NCI-H446 (cell line): ENCODE measurements at places on chromosomes 3 and 15.
A peak's percentile ranks its signal among the peaks of the same experiment; 100 is the strongest.

GRCh38 chr15:99130765-99131440 is 26.0 kb downstream of the SYNM start:
- DNase-seq, result no peak

DNA sequence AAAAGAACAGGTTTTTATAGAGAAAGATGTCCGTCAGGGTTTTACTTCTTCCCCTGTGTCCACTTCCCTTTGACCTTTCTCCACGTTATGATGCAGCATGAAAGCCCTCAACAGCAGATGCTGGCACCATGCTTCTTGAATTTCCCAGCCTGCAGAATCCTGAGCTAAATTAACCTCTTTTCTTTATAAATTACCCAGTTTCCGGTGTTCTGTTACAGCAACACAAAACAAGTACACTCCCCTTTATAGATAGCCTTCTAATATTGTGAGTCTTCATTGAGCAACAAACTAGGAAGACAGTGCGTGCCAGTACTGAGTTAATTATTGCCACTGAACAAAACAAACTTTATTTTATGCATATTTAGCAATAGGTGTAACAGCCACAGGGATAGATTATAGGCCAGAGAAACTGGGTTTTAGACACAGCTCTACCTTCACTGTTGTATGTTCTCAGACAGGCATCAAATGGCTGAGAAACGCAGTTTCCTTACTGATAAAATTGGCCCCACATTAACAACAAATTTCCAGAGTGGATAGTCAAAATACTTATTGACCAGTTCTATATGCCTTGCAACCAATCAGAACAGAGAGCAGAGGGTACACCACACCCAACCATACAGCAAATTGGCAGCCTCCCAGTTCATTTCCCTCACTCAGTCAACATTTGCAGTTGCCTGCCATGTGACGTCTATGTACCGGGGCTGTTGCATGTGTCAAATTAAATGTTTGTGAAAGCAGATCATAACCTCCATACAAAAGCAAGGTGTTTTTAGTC is 14.4 kb upstream of the TBL1XR1 start:
- DNase-seq, result peak; percentile 53

GRCh38 chr3:101271728-101272127 is 48.6 kb downstream of the IMPG2 start:
- DNase-seq, result no peak

GRCh38 chr3:160016972-160017371 is 28.3 kb downstream of the IL12A start:
- no peak for DNase-seq

DNA sequence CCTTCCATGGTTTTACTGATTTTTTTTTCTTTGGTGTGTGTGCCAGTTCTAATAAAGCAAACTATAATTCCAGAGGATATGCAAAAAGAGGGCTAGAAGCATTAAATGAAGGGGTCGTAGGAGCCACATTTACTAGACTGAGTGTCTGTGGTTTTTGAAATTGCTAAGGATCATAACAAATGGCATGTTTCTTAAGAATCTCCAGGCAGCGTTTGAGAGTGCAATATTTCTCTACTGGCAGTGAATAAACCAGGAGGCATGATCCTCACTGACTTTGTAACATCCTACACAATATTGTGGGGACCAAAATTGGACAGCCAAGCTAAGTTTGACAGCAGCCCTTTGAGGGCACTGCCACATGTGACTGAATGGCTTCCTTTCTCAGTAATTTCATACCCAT is 115.9 kb upstream of the CCNL1 start:
- no peak for DNase-seq

- DNase-seq, result no peak
Measured at GRCh38 chr3:89440386-89440785, 333.0 kb downstream of the EPHA3 start.

DNA sequence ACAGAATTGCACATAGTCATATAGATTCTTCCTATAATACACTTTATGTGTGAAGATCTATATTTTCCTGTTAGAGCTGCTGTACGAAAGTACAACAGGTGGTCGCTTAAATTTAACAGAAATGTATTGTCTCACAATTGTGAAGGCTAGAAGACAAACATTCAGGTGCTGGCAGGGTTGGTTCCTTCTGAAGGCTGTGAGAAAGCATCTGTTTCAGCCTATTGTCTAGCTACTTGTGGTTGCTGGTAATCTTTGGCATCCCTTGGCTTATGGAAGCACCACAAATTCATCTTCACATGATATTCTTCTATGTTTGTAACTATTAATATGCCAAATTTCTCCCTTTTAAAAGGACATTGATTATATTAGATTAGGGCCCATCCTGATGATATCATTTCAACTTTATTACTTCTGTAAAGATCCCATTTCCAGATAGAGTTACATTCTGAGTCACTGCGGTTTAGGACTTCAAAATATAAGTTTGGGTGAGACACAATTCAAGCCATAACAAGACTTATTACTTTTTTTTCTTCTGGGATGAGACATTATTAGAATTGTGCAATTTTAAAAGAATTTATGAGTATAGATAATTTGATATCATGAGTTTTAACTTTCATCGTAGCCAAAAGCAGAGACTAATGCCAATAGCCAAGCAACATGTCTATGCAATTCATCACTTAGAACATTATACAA is 248.1 kb upstream of the BCHE start:
- DNase-seq, result no peak

DNA sequence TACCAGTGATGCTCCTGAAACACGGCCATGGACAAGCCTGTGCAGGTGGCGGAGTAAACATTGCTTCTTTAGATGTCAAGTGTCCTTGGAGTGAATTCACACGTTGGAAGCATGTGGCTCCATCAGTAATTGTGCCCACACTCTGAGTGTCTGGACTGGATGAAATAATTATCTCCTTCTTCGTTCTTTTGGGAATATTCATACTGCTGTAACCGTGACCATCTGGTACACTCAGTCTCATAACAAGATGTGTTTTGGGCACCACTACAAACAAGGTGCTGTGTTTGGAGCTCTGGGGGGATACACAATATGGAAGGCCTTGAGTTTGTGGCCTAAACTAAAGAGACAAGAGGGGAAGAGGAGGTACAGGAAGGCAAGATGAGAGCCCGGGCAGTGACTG is 165.6 kb downstream of the APBA2 start:
- no peak for DNase-seq

DNA sequence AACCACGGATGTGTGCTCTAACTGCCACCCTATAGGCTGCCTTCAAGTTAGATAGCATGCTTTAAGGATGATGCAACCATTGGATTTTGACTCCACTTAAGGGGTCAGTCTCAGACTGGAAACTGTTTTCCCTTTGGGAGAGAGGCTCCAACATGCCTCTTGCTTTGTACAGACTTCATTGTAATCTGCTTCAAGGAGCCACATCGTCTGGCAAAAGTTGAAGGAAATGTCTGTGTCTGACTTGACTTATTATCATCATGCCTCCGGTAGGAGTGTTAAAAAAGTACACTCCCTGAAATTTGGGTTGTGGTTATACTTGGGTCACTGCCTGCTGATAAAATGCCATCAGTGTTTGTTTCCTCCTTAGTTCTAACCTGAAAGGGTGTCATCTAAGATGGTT is 245.4 kb upstream of the CDIN1 start:
- DNase-seq, result no peak

DNA sequence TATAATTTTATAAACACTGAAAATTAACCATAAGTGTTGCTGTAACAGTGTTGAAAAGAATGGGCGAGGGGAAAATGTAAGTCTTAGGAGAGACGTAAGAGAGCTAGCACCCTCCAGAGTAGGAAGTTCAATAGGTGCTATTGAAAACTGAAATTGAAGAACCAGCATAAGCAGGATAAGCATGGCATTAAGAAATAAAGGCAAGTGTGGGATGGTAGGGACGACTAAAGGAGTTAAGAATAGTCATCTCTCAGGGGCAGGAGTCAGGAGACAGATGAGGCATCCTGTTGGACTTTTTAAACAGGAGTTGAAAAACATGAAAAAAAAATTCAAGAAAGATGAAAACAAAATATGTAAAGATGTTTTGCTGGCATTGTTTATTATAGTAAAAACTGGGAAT is 43.5 kb downstream of the ABHD2 start:
- DNase-seq, result no peak

- DNase-seq, result no peak
Measured at GRCh38 chr3:141313093-141313683, 55.1 kb upstream of the ZBTB38 start.

- no peak for DNase-seq
Measured at GRCh38 chr3:5197470-5198312, 10.2 kb downstream of the EDEM1 start.

DNA sequence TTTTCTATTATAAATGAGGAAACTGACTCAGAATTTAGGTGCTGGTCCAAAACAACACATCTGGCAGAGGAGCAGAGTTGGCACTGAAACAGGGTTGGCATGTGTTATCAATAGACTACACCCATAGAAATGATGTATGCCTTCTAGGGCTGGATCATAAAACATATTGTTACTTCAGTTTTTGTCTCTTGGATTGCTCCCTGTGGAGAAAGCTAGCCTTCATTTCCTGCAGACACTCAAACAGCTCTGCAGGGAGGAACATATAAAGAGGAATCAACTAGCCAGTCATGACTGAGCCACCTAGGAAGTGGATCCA is 507 bp upstream of the MRPL3 start:
- peak; percentile 27 for DNase-seq

GRCh38 chr3:117495620-117496019 is 786.0 kb downstream of the TUSC7 start:
- no peak for DNase-seq

GRCh38 chr15:96171853-96172296 is 158.6 kb upstream of the NR2F2 start:
- no peak for DNase-seq

GRCh38 chr3:25510797-25511196 is 82.7 kb downstream of the RARB start:
- DNase-seq, result no peak

DNA sequence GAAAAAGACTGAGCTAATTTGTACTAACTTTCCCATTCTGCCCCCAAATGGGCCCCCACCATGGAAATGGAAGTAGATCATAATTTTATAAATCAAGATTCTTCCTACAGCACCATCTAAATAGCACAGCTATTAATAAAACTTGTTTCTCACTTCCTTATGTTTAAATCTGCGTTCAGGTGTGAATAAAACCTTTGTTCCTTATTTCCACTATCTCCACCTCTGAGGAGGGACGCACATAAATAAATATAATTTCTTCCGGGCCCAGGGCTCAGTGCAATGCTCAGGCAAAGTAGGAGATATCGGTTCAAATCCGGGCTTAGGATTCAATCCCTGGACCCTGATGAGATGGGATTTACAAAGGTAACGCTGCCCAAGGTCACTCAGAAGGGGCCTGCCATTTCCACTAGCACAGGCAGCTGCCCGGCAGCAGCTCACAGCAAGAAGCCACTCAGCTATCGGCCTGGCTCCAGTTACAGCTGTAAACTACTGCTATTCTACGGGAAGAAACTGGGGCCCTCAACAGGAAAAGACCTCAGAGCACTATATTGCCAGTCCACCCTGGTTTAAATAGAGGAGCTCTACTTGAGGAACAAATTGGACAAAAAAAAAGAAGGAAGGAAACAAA is 52.5 kb downstream of the FOXP1 start:
- no peak for DNase-seq

DNA sequence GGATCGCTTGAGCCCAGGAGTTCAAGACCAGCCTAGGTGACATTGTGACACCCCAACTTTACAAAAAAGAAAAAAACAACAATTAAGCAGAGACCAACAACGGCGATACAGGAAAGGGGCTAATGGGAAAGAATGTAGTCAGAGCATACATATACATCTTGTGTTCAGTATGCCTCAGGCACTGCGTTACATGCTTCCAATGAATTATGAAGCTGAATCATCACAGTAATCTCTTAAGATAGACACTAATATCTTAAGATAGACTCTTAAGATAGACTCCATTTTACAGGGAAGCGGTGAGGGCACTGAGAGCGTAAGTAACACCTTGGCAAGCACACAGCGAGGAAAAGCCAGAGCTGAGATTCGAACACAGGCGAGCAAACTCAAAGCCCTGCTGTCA is 6.1 kb upstream of the LDHAL6B start:
- DNase-seq, result no peak

DNA sequence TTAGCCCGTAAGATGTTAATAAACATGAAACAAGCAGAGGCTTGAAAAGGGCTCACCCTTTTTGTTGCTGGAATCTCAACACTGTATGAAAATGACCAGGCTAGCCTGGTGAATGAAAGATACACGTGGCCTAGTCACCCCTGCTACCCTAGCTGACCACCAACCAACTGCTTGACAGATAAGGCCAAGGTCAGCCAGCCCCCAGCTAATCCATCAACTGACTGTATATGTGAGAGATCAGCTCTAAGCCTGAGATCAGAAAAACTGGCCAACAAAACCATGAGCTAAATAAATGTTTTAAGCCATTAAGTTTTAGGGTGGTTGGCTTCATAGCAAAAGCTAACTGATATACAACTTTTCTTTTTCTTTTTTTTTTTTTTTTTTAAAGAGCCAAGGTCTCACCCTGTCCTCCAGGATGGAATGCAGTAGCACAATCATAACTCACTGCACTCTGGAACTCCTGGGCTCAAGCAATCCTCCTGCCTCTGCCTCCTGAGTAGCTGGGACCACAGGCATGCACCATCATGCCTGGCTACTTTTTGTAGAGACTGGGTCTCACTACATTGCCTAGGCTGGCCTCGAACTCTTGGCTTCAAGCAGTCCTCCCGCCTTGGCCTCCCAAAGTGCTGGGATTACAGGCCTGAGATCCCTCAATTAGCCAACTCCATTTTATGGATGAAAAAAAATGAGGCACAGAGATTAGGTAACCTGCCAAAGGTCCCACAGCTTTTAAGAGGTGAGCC is 34.6 kb downstream of the SH3BP5 start:
- DNase-seq, result no peak

GRCh38 chr15:59178151-59178695 is 28.4 kb upstream of the LDHAL6B start:
- no peak for DNase-seq
